Hepatic stellate cell (primary cell): ENCODE measurements at places on chromosomes 13 and 19.

- no peak for DNase-seq
These were observed 195.2 kb downstream of the TEX29 start for GRCh38 chr13:111515635-111516034.

- peak; percentile 70 for DNase-seq
These were observed 11.1 kb downstream of the LYL1 start for GRCh38 chr19:13091400-13092157.

GRCh38 chr19:2532252-2533071, 56.5 kb downstream of the GADD45B start:
- peak; percentile 63 for DNase-seq

DNA sequence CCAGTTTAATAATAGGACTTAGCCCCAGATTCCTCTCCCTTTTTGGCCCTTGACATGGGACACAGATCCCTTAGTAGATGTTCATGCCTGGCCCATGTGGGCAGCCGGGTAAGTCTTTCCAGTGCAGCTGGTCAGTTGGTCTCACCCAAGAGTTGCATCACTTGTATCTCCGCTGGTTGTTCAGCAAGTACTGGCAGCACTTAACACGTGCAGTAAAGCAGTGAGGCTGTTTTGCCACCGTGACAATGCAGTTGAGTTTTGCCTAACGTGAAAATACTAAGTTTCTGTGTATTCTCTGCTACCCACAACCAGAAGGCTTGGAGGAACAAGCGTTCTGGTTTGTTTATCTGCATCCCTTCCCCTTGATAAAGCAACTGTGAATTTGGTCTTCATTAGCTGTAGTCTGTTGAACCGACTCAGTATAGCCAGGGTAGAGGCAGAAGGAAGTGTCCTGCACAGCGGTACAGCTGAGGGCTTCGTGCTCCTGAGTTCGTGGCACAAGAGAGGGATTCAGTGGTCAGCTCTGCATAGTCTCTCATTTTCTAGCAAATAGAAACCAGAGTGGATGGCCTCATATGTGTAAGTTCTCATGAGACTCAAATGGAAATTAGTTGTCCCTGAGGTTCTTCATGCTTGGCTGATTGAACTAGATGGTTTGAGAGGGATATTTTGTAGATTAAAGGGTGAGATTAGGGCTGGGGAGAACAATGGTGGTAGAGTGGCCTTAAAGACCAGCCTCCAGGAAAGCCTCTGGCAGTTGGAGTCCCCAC, 50.3 kb downstream of the ARHGEF7 start:
- no peak for DNase-seq

- no peak for DNase-seq
These were observed 376.4 kb upstream of the ZNF507 start for GRCh38 chr19:31969016-31969415.

DNA sequence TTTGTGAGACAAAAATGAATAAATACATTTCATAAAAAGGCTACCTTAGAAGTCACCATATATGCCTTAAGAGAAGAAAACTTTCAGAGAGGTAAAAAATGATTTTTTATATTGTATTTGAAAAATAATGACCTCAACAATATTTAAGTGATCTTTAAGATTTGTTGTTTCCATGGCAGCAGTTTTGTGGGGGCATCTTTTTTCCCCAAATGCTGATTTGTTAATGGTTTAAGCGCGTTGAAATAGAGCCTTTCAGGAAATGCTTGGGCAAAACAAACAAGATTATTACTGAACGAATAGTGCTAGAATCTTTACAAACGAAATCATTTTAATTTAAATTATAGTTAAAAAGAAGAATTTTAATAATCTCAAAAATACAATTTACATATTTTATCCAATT, 103.1 kb upstream of the MYO16 start:
- DNase-seq, result no peak

GRCh38 chr19:926589-927350, 935 bp downstream of the ARID3A start:
- peak; percentile 73 for DNase-seq

GRCh38 chr19:49210901-49211451, 53.4 kb downstream of the TRPM4 start:
- no peak for DNase-seq
